ENCODE measurements at places on chromosomes 7 and 10.

GRCh38 chr10:9198611-9199010, 1144.1 kb downstream of the GATA3 start:
- DNase-seq = peak; percentile 11

DNA sequence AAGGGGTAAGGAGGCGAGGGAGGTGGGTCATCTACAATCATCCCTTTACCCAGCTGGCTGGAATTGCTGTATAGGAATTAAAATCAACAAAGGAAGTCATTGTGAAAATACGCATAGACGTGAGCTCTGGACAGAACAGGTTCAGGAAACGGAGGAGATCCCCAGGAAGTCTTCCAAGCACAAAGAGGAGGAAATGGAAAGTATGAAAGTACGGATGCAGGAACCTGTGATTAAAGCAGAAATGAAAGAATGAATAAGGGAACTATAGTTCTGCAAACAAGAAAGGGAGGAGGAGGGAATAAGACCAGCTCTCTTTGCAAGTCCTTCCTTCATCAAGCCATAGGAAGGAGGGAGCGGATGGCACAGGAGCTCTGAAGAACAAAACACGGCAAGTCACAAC, 61.8 kb downstream of the PYROXD2 start:
- DNase-seq = peak; percentile 35

GRCh38 chr10:61905837-61906561, 4.5 kb downstream of the ARID5B start:
- no peak for DNase-seq

- DNase-seq = no peak
Observed at GRCh38 chr7:157272351-157273207, 64.2 kb upstream of the DNAJB6 start.

GRCh38 chr7:120873401-120873800, 15.5 kb upstream of the TSPAN12 start:
- DNase-seq = no peak

- DNase-seq = peak; percentile 22
Observed at GRCh38 chr7:44629829-44630522, 23.5 kb downstream of the OGDH start.
